Heart right ventricle (tissue), 16 donors: ENCODE measurements at places on chromosomes 16 and 17. TPM values are rescaled to one million over a fixed set of nuclear protein-coding genes. Genes with fewer than 3 reads are reported as not detected.
A peak's percentile ranks its signal among the peaks of the same experiment; 100 is the strongest.

DNA sequence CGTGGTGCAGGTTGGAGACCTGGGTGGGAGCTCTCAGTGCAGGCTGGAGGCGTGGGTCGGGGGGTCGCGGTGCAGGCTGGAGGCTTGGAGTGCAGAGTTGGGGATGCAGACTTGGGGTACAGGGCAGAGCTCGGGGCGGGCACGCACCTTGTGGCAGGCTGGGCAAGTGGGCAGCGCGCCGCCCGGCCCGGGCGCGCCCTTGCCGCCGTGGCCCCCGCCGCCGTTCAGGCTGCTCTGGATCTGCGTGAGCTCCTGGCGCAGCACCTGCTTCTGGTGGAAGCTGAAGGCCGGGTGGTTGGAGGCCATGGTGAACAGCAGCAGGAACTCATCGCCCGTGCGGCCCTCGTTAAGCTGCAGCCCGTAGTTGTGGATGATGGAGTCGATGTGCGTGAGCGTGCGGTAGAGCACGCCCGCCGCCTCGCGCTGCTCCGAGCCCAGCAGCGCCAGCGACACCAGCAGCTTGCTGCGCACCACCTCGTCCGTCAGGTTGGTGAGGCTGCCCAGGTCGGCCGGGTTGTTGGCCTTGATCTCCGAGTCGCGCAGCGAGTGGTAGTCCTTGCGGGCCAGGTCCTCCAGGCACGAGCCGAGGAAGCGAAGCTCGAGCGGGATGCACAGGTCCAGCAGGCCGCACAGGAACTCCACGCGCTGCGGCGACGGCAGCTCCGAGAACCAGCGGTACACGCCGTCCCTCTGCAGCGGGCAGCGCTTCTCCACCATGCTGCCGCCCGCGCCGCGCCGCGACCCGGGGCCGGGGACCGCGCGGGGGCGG, 1.1 kb downstream of the ZCCHC14 start:
- peak overlapping the region; percentile 56 for H3K27ac ChIP-seq
- H3K4me3 ChIP-seq = peak overlapping the region; percentile 60
- no peaks in the 10 kb centered on the region for H3K36me3 ChIP-seq
- peaks cover 60% of the 10 kb centered on the region for H3K4me1 ChIP-seq
- H3K27me3 ChIP-seq = no peaks in the 10 kb centered on the region

- no peaks in the 10 kb centered on the region for H3K36me3 ChIP-seq
- H3K4me1 ChIP-seq = peaks cover 33% of the 10 kb centered on the region
- peak overlapping the region; percentile 59 for H3K27ac ChIP-seq
- DNase-seq = peak; percentile 64
- H3K27me3 ChIP-seq = no peaks in the 10 kb centered on the region
- H3K4me3 ChIP-seq = no peak overlapping the region
These were observed 22.9 kb downstream of the C1QTNF1 start for GRCh38 chr17:79046916-79047280.

The NXPH3 gene
- total RNA-seq = 3.4 TPM

The RHBDF1 gene
- total RNA-seq = 27.8 TPM
